ENCODE measurements at places on chromosomes 3 and 15.

DNA sequence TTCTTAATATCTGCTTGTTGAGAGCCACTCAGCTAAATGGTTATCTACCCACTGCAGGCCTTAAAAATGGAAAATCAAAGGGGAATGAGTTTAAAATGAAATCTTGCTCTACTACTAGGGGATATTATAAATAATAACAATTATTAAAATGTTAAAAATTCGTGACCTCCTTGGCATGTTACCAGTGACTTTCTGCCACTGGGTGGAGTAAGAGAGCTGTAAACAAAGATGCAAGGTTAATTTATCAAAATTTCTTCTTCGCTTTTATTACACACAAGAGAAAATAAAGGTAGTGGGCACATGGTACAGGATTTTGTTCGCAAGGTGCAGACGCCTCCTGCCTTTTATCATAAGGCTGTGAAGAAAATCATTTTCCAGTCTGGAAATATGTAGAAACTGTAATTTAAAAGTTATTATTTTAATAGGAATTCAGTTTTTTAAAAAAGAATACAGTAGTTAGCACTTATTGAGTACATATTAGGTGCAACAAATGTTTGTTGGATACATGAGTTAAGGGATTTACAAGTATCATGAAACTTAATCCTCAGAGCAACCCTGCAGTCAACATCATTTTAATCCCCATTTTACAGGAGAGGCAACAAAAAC, 272.6 kb downstream of the SUCLG2 start:
- ATAC-seq, result no peak

- no peak for ATAC-seq
Observed at GRCh38 chr3:159627229-159627628, 361.4 kb upstream of the IL12A start.

- ATAC-seq, result no peak
Observed at GRCh38 chr3:17238023-17238422, 353.3 kb downstream of the PLCL2 start.

- peak; percentile 12 for ATAC-seq
Observed at GRCh38 chr15:63374686-63375520, 6.7 kb downstream of the CA12 start.

GRCh38 chr3:61715886-61716527, 154.6 kb downstream of the PTPRG start:
- ATAC-seq, result no peak

Measured in esophagus mucosa (tissue), 1 donor.